Activated naive CD8-positive, alpha-beta T cell treated with anti-CD3 and anti-CD28 coated beads, Interleukin-2, amount 10 ng/mL, durations not matched to agents 7 days and 5 days (primary cell): ENCODE measurements at places on chromosomes 7 and 10. TPM values are rescaled to one million over a fixed set of nuclear protein-coding genes. Genes with fewer than 3 reads are reported as not detected.

TFR2 gene
- 9.1 TPM for total RNA-seq

PLEKHS1 gene
- not detected for total RNA-seq

SGPL1 gene
- 31.8 TPM for total RNA-seq

- no peaks in the 10 kb centered on the region for H3K36me3 ChIP-seq
- no peak overlapping the region for H3K4me3 ChIP-seq
- H3K27ac ChIP-seq, result no peak overlapping the region
Observed at GRCh38 chr10:3538656-3539531, 246.1 kb downstream of the KLF6 start.

GRCh38 chr10:84845628-84846261 is 517.4 kb downstream of the CCSER2 start:
- no peak for DNase-seq
- H3K36me3 ChIP-seq, result no peaks in the 10 kb centered on the region
- no peaks in the 10 kb centered on the region for H3K4me1 ChIP-seq
- no peak overlapping the region for H3K4me3 ChIP-seq
- H3K27me3 ChIP-seq, result no peaks in the 10 kb centered on the region
- H3K27ac ChIP-seq, result no peak overlapping the region

DNA sequence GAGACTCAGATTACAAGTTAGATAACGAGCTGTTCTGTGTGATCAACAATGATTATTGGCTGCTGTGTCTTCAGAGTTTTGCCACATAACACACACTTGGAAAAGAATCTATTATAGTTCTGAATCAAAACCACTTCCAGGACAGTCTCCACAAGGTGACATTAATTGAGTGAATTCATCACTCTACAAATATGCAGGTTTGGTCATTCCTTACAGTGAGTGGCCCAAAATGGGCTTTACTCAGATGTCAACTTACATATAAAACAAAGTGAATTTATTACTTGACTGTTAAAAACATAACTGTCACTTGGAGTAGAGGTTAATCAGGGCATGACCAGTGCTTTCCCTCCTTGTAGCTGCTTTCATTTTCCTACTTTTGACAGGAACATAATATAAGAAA is 984.3 kb downstream of the REEP3 start:
- H3K4me1 ChIP-seq, result no peaks in the 10 kb centered on the region
- no peaks in the 10 kb centered on the region for H3K36me3 ChIP-seq
- no peaks in the 10 kb centered on the region for H3K27me3 ChIP-seq
- H3K27ac ChIP-seq, result no peak overlapping the region
- DNase-seq, result no peak
- no peak overlapping the region for H3K4me3 ChIP-seq

GRCh38 chr7:139696552-139696951 is 81.2 kb downstream of the HIPK2 start:
- H3K4me3 ChIP-seq, result no peak overlapping the region
- DNase-seq, result no peak
- no peak overlapping the region for H3K27ac ChIP-seq
- peaks cover 12% of the 10 kb centered on the region for H3K4me1 ChIP-seq
- H3K27me3 ChIP-seq, result no peaks in the 10 kb centered on the region
- H3K36me3 ChIP-seq, result peaks cover 5% of the 10 kb centered on the region

DNA sequence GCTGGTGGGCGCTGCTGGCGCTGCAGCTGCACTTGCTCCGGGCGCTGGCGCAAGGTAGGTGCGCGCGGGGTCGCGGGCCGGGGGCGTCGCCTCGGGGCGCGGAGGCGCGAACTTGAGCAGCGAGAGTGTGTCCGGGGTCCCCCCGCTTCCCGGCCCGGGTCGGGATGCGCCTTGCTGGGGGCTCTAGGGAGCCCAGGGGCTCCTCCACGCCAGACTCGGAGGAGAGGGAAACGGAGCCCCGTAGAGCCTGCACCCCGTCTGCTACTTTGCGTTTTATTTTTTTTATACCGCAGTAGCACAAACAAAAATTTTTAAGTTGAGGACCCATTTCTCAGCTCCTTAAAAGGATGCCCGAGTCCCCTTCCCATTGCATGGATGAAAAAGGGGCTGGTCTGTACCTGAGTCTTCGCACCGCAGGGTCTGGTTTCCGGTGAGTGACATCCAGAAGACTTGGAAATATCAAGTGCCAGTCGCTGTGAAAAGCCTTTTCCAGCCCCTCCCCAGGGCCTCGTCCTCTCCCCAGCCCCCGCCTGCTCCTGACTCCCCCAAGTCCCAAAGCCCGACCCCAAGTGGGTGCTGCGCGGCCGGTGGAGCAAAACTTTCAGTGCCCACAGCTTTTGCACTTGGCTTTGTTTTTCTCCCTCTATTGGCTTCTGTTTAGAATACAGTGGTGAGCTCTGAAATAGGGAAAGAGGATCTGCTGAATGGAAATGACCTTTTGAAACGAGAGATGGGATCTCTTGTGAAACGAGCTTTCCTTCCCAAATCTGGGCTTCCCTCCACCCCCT is 973 bp downstream of the SDK1 start:
- peaks cover 52% of the 10 kb centered on the region for H3K27me3 ChIP-seq
- peaks cover 5% of the 10 kb centered on the region for H3K4me1 ChIP-seq
- H3K36me3 ChIP-seq, result no peaks in the 10 kb centered on the region
- peak; percentile 49 for DNase-seq
- peak overlapping the region; percentile 75 for H3K4me3 ChIP-seq

DNA sequence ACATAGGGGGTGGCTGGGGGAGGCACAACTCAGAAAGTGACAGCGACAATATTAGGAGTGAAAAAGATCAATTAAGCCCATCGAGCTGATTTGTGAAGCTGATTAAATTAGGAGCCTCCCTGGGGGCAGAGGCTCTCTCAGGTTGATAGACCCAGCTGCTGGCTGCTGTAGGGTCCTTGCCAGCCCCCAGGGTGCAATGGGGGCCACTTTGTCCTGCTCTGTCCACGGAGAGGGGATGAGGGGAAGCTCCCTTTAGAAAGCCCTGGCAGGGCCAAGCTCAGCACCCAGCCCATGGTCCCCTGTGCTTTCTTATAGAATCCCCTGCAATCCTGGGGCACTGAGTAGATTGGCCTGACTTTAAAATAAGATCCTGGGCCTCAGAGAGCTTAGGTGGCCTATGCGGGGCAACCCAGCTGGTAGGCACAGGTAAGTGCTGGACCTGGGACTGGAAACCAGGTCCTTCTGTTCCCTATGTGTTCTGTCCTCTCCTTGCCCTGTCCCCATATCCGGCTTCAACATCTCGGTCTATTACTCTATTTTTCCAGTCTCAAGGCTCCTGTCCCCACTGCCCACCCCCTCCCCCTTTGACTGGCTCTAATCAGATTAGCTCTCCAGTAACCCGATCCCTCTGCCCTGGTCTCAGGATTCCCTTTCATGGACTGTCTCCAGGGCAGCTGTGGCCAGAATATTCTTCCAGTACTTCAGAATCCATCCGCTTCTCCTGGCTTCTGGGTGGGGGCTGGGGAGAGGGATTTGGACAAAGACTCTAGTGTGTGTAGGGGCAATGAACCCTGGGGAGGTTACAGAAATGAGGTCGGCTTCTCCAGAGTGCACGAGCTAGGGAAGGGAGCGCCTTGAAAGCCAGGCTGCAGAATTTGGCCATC is 259.6 kb downstream of the RPS24 start:
- H3K36me3 ChIP-seq, result no peaks in the 10 kb centered on the region
- no peak overlapping the region for H3K27ac ChIP-seq
- no peaks in the 10 kb centered on the region for H3K4me1 ChIP-seq
